ENCODE measurements at places on chromosomes 6 and 20.
A peak's percentile ranks its signal among the peaks of the same experiment; 100 is the strongest.

DNA sequence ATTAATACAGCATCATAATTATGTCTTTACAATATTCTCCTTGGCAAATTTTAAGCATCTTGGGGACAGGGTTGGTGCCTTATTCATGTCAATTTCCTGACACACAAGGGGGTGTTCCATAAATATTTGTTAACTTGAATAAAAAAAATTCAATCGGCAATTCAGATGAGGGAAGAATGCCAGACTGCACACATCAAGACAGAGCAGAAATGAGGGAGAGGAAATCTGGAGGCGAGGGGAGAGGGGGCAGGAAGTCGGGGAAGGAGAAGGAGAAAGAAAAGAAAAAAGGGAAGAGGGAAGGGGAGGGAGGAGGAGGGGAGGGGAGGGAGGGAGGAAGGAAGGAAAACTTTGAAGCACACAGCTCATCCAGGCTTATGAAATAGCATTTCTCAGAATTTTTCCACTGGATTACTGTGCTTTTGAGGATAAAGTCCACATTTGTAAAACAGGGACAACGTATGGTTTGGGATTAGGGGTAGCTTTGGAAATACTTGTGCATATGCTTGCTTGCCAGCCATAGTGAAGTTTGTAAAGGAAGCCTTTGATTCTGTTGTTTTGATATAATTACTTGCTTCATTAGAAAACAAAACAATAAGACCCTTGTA lies 362.1 kb downstream of the SAMD5 start:
- peak; percentile 10 for DNase-seq

DNA sequence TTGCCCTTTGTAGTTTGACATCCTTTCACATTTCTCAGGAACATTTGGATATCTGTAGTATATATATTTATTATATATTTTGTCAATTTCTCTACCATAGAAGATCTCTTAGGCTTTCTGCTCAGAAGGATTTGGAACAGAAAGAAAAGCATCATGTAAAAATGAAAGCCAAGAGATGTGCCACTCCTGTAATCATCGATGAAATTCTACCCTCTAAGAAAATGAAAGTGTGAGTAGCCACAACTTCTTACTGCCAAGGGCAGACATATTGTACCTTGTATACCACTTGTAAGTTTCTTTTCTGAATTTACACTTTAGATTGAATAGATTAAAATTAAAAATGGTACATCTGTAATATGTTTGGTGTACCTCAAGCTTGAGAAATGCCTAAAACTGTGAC lies 31.2 kb downstream of the TPX2 start:
- no peak for DNase-seq

GRCh38 chr20:57831326-57831992 lies 121.6 kb upstream of the PMEPA1 start:
- no peak for DNase-seq

GRCh38 chr20:4153251-4153650 lies 137.9 kb upstream of the RNF24 start:
- DNase-seq: no peak

- DNase-seq: no peak
These were observed 117.0 kb downstream of the TMEM200A start for GRCh38 chr6:130482645-130483390.

GRCh38 chr6:135073756-135074393 lies 19.3 kb upstream of the HBS1L start:
- DNase-seq: peak; percentile 11

DNA sequence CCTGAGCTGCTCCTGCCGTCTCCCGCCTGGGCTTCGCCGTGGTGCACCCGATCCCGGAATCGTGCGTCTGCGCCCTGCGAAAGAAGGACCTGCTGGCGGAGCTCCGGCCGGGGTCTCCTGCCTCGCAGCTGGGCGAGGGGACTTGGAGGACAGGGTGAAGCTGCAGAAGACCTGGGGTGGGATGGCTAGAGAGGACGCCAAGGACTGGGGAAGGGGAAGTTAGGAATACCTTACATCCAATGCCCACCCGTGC lies 150.2 kb downstream of the PRL start:
- DNase-seq: no peak

DNA sequence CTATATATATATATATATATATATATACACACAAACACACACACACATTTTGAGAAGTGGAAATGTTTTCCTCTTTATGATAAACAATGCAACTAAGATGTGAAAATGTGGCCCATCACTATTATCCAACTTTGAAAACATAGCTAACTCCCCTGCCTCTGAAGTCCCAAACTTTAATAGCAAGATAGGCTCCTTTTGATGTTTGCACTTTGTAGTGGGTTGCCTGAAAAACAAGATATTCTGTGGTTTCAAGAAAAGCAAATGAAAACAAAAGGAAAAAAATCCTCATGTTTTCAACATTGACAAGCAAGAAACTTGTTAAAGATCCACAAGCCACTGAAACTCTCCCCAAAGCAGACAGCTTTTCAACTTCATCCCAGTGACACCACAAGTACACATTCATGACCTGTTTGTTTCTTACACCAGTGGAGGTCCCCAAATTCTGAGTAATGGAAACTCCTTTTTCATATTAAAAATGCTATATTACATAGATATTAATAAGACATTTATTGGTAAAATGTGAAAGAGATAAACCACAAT lies 90.0 kb downstream of the IPCEF1 start:
- DNase-seq: no peak

DNA sequence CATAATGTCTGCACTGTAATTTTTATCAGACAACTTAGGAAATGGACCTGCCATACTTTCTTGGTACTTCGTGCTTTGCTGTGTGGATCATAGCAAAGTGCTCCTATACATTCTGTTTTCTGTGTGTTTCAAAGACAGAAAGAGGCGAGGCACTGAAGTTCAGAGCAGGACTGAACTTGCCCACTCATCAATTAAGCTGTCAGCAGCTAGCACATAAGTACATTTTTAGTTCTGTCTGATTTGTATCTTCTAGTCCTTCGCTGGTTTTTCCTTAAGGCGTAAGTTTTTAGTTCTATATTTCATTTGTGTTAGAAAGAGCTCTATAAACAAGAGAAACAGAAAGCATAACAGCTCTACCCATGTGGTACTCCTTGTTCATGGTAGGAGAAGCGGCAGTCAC lies 42.1 kb downstream of the MAP3K4 start:
- DNase-seq: no peak

- DNase-seq: no peak
These were observed 188.7 kb upstream of the EYA4 start for GRCh38 chr6:133052465-133052864.

DNA sequence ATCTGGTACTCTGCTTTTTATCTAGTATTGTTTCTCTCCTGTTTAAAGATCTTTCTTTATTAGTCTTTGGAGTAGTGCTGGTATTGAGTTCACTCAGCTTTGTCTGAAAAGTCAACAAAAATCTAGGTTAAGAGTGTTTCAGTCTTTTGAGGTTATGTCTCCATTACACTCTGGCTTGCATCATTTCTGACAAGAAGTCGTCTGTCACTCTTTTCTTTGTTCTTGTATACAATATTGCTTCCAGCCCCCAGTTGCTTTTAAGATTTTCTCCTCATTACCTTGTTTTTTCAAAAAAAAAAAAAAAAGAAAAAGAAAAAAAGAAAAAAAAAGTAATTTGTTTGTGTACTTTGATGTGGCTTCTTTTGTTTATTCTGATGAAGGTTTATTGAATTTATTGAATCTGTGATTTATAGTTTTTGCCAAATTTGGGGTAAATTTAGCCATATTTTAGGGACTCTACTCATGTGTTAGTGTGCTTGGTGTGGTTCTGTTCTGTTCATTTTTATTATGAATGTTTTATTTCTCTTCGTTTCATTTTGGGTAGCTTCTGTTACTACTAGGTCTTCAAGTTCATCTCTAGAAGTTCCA lies 408.9 kb downstream of the CDKAL1 start:
- DNase-seq: no peak

DNA sequence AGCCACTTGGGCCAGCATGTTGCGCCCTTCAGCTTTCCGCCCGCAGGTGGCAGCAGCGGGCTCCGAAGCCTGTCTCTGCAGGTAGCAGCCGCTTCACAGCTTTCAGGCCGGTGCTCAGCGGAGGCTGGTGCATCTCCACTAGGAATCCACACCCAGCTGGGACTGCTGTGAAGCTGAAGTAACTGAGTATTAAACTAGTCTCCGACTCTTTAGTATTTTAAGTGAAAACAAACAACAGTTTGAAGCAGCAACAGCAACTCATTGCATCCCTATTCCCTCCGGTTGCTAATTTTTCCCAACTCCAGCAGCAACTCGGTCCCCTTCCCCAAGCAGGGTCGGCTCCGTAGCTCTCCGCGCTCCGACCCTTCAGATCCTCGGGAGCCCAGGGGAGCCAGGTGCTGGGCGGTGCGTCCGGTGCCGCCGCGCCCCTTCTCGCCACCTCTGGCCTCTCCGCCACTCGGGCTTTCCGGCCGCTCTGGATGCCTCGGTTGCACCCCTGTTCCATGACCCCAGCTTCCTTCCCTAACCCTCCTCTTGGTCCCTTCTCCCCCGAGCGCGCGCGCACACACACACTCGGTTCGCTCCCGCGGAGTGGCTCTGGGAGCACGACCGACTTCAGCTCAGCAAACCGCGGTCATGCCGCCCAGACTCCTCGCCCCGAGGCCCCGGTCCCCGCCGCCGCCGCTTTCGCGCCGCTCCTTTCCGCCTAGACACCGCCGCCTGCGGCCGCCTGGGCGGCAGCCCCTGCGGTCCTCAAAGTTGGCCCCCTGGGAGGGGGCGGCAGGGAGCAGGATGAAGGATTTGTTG lies 765 bp upstream of the NKAIN2 start:
- DNase-seq: peak; percentile 80

GRCh38 chr6:91683240-91683639 lies 1096.4 kb upstream of the MAP3K7 start:
- DNase-seq: no peak

- DNase-seq: no peak
These were observed 1.6 kb downstream of the DSP start for GRCh38 chr6:7542874-7543624.

- peak; percentile 85 for DNase-seq
These were observed 223.0 kb upstream of the SYNCRIP start for GRCh38 chr6:85865420-85866369.

DNA sequence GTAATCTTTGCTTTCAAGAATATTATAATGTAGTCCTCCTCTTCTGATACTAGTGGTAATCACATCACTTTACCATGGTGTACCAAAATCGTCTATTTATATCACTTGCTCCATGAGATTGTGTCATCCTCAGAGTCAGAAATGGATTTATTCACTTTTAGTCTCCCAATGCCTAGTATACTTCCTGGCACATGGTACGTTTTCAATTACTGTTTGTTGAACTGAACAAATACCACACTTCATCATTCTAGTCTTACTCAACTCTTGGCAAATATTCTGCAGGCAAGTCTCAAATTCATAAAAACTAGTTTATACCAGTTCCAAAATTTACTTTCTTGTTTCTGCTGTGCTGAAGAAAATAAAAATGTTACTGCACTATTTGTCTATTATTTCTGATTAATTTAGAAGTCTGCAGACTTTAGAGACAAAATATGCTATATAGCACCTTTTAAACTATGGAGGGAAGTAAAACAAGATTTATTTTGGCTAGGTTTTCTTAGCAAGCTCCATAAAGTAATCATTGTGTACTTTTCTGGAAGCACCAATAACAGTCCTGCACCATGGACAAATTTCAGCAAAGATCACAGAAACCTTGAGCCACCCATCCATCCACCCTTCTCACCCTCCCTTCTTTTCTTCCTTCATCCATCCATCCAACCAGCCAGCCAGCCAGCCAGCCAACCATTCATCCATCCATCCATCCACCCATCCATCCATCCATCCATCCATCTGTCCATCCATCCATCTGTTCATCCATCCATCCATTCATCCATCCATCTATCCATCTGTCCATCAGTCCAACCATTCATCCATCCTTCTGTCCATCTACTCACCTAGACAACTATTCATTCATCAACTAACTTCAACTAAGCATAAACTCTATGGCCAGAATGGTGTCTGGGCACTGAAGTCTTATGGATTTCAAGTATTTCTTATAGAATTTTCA lies 102.1 kb upstream of the STMND1 start:
- DNase-seq: no peak

DNA sequence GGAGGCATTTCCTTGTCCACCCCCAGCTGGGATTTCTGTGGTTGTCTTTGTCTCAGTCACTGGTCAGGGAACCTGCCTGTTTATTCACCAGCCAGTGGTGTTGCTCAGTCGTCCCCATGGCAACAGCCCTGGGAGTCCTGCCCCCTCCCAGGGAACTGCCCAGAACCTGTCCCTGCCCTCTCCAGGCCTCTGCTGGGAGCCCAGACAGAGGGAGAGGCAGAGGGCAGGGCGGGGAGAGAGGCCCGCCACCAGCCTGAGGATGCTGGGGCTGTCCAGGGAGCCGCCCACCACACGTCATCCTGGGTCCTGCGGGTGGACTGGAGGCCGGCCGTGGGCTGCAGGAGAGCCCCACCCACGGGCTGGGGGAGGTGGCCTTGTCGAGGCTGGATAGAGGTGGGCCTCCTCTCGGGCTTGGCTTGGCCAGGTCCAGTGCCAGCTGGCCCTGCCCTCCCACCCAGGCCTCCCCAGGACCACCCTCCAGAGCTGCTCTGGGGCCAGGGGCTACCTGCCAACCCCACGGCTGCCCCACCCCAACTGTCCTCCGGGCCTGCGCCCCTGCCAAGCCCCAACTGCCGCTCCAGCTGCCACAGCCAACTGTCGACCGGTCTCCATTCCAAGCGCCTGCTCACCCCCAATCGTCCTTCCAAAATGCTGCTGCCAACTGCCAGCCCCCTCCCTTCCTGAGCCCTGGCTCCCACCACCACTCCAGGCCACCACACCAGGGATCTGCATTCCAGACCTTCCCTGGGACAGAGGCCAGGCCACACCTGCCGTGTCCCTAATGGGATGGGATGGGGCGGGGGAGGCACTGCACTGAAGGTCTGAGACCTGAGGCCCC lies 4.2 kb upstream of the ZBTB46 start:
- peak; percentile 82 for DNase-seq

DNA sequence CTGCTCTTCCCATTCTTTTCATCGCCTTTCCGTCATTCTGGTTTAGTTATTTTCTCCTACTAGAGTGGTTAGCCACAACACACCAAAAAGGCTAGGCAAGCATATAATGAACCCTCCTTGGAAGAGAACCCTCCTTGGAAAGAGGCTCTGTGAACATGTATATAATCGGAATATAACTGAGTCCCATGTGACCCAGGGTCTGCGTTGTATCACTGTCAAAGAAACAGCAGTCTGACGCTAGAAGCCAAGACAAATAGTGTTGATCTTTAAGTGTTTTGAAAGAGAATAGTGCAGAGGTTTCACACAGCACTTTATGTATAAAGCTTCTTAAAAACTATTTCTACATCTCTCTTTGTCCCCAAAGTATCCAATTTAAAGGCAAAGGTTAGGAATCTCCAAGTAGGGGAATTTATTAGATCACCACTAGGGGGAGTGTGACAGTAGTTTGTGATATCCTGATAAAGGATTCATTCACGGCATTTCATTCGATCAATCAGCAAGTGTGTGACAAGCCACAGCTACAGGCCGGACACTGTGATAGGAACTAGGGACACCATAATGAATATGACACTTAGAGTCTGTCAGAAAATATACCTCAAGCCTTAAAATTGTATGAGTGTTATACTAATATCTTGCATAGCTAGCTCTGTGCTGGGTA lies 395.3 kb downstream of the CD109 start:
- peak; percentile 57 for DNase-seq

All from endothelial cell of umbilical vein (primary cell).